GM20000 (cell line): ENCODE measurements at places on chromosomes 4 and X.

- DNase-seq, result no peak
Observed at GRCh38 chr4:139915037-139915436, 238.9 kb downstream of the MAML3 start.

- DNase-seq, result no peak
Observed at GRCh38 chrX:11151799-11152559, 40.8 kb downstream of the HCCS start.

DNA sequence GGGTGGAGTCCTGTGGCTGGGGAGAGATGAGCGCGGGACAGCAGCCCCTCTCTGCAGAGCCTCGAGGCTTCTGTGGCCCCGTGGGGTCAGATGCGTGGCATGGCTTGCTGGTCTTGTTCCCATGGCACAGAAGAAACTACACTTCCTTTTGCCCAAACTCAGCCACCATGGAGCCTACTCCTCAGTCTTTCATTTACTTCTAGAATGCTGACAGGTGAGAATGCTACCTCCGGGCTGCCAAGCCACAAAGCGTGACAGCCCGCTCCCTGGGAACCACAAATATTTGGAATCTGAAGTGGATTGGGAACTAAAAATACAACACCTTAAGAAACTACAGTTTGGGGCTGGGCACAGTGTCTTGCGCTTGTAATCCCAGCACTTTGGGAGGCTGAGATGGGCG, 98.0 kb downstream of the TRAPPC11 start:
- DNase-seq, result no peak

- DNase-seq, result no peak
Observed at GRCh38 chrX:125327891-125328290, 8.2 kb downstream of the TEX13C start.

DNA sequence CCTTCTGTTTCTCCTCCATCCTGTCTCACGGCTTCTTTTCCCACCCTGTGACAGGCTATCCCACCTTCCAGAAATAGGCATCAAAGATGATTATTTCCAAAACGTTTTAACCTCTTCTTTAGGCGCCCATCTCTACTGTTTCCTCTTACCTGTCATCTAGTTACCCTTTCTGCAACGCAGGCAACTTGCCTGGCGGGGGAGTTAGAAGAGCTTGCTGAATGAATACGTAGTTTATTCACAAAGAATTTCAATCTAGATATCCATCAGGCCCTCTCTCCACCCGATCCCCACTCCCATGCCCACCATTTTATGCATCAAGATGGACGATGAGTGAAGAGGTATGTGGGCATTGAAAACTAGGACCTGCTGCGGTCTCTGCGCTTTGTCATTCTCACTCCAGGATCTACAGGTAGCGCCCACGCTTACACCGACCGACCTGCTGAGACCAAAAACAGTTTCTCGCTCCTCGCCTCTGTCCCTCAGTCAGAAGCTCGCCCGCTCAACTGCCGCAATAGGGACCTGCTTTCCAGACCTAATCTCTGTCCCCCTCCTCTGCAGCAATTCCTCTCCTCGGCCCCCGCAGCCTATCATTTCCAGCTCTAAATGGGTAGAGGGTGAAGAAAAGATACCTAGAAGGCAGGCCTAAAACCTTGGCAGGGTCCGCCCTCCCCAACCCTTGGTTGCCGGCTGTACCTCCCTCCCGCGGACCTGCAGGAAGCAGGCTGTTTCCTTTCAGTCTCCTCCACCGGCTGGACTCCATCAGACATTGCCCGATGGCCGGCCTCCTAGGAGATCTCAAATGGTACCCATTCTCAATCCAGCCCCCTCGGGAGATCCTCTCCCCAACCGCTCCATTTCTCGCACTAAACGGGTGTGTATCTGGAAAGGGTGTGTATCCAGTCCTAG, 624 bp downstream of the BEX5 start:
- DNase-seq, result no peak

DNA sequence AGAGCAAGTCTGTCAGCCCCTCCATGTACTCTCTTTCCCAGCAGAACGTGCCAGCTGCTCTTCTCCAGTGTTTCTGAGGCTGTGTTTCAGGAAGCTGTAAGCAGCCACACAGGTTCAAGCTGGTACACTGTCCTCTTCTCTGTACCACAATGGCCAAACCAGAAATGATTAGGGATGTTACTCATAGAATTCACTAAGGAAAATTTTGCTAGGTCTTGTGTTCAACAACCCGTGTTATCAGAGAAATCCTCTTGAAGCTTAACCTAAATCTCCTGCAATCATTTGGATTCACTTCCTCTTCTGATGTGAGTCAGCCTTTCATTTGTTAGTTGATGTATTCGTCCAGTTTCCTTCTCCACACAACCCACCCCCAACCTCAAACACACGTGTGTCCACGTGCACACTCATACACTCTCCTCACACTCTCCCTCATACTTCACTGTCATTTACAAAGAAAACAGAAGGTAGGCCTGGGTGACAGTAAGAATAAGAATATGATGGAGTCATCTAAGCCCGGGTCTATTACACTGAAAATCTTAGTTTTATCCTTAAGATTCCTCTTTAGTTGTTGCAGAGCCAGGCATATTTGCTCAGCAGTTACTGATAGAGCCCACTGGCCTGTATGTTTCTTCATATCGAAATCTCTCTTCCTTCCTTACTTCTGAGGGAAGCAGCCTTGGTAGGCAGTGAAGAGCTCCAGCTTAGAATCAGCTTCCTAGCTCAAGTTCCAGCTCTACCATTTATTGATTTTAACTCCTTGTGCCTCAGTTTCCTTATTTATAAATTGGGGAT, 63.4 kb downstream of the DCUN1D4 start:
- DNase-seq, result peak; percentile 34

DNA sequence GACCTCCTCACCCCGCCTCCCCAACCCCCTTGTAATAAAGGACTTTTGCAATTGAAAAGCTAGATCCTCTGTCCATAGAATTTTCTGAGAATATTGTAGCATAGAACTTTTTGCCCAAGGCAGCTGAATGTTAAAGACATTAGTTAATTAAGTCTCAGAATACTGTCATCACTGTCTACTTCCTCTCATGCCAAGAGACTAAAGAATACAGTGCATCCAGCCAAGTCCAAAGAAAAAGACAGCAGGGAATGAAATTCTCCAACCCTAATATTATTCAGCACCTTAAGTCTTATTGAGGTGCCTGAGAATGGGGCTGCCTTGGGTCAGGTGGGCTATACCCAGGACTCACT, 313.3 kb upstream of the GATB start:
- no peak for DNase-seq

GRCh38 chr4:7697343-7697742, 242.3 kb downstream of the AFAP1 start:
- no peak for DNase-seq

- no peak for DNase-seq
Observed at GRCh38 chr4:128635141-128635954, 174.2 kb upstream of the JADE1 start.

GRCh38 chr4:148311526-148311925, 130.7 kb downstream of the NR3C2 start:
- no peak for DNase-seq

DNA sequence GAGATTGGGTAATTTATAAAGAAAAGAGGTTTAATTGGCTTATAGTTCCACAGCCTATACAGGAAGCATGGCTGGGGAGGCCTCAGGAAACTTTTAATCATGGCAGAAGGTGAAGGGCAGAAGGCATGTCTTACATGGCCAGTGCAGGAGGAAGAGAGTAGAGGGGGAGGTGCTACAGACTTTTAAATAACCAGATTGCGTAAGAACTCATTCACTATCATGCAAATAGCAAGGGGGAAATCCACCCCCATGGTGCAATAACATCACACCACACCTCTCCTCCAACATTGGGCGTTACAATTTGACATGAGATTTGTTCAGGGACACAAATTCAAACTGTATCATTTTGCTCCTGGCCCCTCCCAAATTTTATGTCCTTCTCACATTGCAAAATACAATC, 353.8 kb upstream of the PABPC5 start:
- no peak for DNase-seq

- DNase-seq, result peak; percentile 55
Observed at GRCh38 chr4:169079942-169080827, 70.1 kb upstream of the CBR4 start.

GRCh38 chr4:140052050-140052449, 101.9 kb downstream of the MAML3 start:
- peak; percentile 22 for DNase-seq

DNA sequence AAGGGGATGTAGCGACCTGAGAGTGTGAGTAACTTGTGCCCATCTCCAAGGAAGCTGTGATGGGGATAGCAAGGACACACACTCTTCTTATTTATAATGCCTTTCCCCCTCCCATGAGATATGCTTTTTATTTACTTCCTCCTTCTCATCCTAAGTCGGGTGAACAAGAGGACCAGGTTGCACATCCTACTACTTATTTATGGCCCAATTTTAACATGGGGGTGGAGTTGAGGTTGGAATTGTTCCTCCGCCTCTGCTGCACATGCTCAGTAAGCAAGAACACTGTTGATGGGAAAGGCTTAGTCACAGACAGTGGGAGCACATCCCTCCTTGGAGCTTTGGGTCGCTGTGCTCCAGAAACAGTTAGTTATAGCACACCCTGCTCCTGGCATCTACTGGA, 15.2 kb upstream of the TLR8 start:
- no peak for DNase-seq

DNA sequence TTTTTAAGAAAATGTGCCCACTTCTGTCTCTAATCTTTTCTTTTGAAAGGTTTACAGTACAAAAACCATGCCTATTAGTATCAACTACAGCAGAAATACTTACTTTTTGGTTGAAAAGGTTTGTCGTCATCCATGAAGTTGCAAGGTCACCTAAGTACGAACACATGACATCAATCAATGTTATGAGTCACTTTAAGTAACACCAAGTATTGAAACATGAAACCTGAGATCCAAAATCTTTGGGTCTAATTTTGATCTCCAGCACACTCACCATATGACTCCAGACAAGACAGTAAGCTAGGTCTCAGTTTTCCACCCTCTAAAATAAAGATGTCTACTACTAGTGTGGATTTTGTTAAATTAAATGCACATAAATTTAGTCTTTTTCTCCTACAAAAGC, 8.4 kb downstream of the ZNF280C start:
- no peak for DNase-seq

- no peak for DNase-seq
Observed at GRCh38 chr4:152109531-152110509, 349.0 kb upstream of the GATB start.

DNA sequence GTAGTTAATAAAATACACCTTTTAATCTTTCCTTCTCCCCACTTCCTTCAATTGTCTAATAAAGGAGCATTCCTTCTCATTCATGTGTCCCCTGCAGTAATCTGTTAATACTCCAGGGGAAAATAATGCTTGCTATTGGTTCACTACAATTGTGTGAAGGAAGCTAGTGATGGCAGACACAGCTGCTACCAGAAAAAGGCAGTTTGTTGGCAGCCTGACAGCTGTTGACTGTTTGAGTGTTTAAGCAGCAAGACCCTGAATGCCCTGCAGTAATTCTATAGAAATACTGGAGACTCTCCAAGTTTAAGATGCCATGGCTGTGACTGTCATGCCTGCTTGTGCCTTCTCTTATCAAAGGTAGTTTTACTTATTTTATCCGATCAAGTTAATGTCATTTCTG, 359.5 kb downstream of the C4orf33 start:
- DNase-seq, result no peak

DNA sequence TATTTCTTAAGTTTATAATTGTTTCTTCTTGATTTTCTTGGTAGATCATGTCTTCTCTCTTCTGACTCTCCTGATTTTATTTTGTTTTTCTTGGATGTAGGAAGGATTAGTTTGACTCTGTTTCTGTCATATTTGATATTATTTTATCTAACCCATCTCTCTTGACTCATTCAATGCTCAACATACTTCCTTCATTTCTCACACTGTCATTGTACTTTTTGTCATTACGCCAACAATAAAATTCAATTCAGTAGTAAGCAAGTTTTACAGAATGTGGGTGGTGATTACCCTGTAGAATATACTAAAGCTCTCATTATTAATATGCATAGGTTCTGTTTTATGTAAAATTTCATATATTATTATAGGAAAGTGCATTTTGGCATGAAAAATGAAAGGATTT, 1303.0 kb upstream of the AGA start:
- DNase-seq, result no peak

GRCh38 chrX:17020356-17020755, 73.9 kb downstream of the REPS2 start:
- DNase-seq, result no peak

DNA sequence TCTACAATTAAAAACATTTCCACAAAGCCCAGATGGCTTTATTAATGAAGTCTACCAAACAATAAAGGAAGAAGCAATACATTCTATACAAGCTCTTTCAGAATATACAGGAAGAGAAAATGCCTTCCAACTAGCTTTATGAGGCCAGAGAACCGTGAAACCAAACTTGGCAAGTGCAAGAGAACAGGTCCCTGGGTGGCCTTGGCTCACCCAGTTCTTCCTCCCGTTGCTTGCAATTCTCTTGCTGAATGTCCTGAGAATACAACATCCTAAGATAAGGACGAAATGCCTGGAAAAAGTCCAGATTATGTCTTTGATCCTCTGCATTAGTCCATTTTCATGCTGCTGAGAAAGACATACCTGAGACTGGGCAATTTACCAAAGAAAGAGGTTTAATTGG, 204.9 kb downstream of the MAD2L1 start:
- no peak for DNase-seq

DNA sequence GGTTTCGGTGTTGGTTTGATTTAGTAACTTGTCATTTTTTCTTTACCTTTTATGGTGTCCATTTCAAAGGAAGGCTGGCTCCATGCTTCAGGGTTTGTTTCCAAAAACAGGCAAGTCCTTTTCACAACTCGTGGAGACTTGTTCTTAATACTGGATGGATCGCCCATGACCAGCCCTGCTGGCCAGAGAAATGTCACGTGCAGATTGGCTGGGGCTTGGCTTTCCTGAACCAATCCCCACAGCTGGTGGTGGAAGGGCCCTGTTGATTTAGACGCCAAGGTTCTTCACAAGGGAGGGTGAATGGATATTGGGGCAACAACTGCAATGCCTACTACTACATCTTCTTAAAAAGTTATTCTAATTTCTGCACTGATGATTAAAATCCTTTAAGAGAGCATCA, 92.6 kb downstream of the SHROOM3 start:
- no peak for DNase-seq

DNA sequence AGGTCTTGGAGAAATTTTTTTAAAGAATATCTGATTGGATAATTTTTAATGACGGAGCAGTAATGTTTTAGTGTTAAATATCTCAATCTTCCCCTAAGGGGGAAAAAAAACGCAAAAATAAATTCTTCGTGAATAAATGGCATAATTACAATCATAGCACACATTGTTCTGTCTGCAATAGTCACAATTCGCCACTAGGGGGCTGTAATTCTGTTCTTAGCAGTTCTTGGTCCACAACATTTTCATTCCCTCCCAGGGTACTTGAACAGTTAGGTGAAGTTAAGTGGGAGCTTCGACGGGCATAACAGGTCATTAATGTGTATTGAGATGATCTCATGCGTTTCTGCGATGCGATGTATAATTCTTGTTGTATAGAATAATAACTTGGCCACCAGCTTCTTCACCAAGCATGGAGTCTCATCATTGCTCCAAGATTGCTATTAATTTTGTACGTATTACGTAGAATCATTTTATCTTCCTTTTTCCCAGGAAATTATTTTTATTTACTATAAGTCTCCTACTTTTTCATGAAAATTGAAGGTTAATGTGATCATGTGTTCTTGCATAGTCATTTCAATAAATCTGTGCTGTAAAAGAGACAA, 27.2 kb downstream of the HTR2C start:
- DNase-seq, result peak; percentile 6
